ENCODE measurements at places on chromosomes 13 and 19. TPM values are rescaled to one million over a fixed set of nuclear protein-coding genes. Genes with fewer than 3 reads are reported as not detected.

- H3K4me1 ChIP-seq: no peaks in the 10 kb centered on the region
- no peak overlapping the region for H3K4me3 ChIP-seq
- peaks cover 33% of the 10 kb centered on the region for H3K36me3 ChIP-seq
- no peaks in the 10 kb centered on the region for H3K27me3 ChIP-seq
Measured at GRCh38 chr19:46718934-46719622, 2.2 kb upstream of the PRKD2 start.

GRCh38 chr13:35995136-35995535, 136.0 kb downstream of the DCLK1 start:
- no peaks in the 10 kb centered on the region for H3K36me3 ChIP-seq
- H3K27me3 ChIP-seq: no peaks in the 10 kb centered on the region
- peak; percentile 27 for DNase-seq
- peak overlapping the region; percentile 82 for H3K27ac ChIP-seq

GRCh38 chr13:73173279-73173811, 114.5 kb downstream of the KLF5 start:
- H3K4me1 ChIP-seq: peaks cover 33% of the 10 kb centered on the region
- H3K36me3 ChIP-seq: no peaks in the 10 kb centered on the region
- H3K27ac ChIP-seq: no peak overlapping the region
- no peak overlapping the region for H3K4me3 ChIP-seq
- H3K27me3 ChIP-seq: no peaks in the 10 kb centered on the region

- no peaks in the 10 kb centered on the region for H3K27me3 ChIP-seq
- no peak overlapping the region for H3K27ac ChIP-seq
- H3K4me3 ChIP-seq: no peak overlapping the region
- peaks cover 14% of the 10 kb centered on the region for H3K36me3 ChIP-seq
- DNase-seq: peak; percentile 77
Measured at GRCh38 chr13:77143431-77143830, 116.5 kb upstream of the FBXL3 start.

DNA sequence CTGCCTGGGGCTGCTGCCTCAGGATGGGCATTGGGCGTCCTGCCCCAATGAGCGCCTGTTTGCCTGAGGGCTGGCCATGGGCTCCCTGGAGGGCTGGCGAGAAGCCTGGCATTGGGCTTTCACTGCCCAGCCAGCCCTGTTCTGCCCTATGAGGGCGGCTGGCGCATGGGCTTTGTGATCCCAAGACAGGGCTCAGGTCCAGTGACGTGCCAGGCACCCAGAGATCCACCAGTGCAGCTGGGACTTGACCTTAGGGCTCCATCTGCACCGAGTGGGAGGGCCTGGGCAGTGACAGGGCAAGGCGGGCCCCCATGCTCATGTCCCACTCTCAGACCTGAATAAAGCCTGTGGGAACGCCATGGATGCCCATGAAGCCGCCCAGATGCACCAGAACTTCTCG, 34.3 kb downstream of the MAU2 start:
- H3K36me3 ChIP-seq: peaks cover 27% of the 10 kb centered on the region
- H3K4me3 ChIP-seq: no peak overlapping the region
- no peak overlapping the region for H3K27ac ChIP-seq
- DNase-seq: no peak
- no peaks in the 10 kb centered on the region for H3K4me1 ChIP-seq

DNA sequence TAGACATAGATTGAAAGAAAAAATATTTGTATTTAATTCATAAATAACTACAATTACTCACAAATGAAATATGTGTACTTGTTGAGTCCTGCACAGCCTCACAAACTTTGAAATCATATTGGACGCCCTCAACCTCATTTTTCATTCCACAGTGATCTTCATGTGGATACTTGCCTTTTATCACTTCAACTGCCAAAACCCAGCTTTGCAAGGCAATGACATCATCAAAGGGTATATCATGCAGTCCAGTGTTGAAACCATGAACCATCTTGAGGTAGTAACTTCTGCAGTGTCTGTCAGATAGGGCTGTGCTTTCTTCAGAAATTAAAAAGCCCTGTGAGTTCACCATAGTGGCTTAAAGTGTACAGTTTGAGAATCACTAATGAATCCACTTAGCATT, 82.2 kb downstream of the HS6ST3 start:
- no peak overlapping the region for H3K27ac ChIP-seq
- H3K4me1 ChIP-seq: no peaks in the 10 kb centered on the region
- peak; percentile 74 for DNase-seq
- peaks cover 5% of the 10 kb centered on the region for H3K36me3 ChIP-seq
- H3K4me3 ChIP-seq: no peak overlapping the region
- H3K27me3 ChIP-seq: no peaks in the 10 kb centered on the region

- H3K27ac ChIP-seq: no peak overlapping the region
- no peaks in the 10 kb centered on the region for H3K4me1 ChIP-seq
- no peak for DNase-seq
- no peaks in the 10 kb centered on the region for H3K27me3 ChIP-seq
- H3K36me3 ChIP-seq: no peaks in the 10 kb centered on the region
Measured at GRCh38 chr13:64697226-64697625, 2532.9 kb downstream of the PCDH9 start.

DNA sequence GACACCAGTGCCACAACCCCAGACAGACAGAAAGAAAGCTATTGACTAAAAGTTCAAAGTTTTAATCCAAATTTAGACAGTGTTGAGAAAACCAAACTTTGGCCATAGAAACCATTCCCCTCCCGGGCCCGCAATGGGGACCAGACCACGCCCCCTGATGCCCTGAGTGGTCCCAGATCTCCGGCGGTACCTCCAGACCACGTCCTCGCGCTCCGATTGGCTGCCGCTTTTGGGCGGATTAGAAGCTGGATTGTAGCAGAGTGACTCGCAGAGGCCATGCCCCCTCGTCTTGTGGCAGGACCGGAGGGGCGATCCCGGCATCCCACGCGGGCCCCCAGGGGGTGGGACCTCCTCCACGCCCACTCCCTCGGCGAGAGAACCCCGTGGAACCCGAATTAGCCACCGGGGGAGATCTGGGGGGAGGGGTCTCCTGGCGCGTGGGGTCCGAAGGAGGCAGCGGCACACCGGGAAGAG, 797 bp upstream of the HSD17B14 start:
- no peak for DNase-seq
- no peak overlapping the region for H3K27ac ChIP-seq
- H3K27me3 ChIP-seq: no peaks in the 10 kb centered on the region
- H3K4me3 ChIP-seq: no peak overlapping the region

- H3K27ac ChIP-seq: peak overlapping the region; percentile 54
- H3K4me3 ChIP-seq: no peak overlapping the region
- no peaks in the 10 kb centered on the region for H3K27me3 ChIP-seq
- peak; percentile 16 for DNase-seq
- H3K36me3 ChIP-seq: peaks cover 40% of the 10 kb centered on the region
Measured at GRCh38 chr19:21158523-21159135, 16.8 kb downstream of the ZNF431 start.

- no peak overlapping the region for H3K4me3 ChIP-seq
- no peaks in the 10 kb centered on the region for H3K4me1 ChIP-seq
- no peak overlapping the region for H3K27ac ChIP-seq
- H3K27me3 ChIP-seq: no peaks in the 10 kb centered on the region
- H3K36me3 ChIP-seq: no peaks in the 10 kb centered on the region
Measured at GRCh38 chr19:30857388-30857787, 485.2 kb downstream of the ZNF536 start.

- H3K27me3 ChIP-seq: peaks cover 10% of the 10 kb centered on the region
- H3K36me3 ChIP-seq: no peaks in the 10 kb centered on the region
- no peak overlapping the region for H3K4me3 ChIP-seq
- H3K4me1 ChIP-seq: no peaks in the 10 kb centered on the region
- peak; percentile 17 for DNase-seq
Measured at GRCh38 chr13:27704681-27705080, 83.0 kb downstream of the POLR1D start.

- H3K4me1 ChIP-seq: no peaks in the 10 kb centered on the region
- H3K27ac ChIP-seq: no peak overlapping the region
- peaks cover 68% of the 10 kb centered on the region for H3K36me3 ChIP-seq
- H3K27me3 ChIP-seq: no peaks in the 10 kb centered on the region
Measured at GRCh38 chr19:45010306-45010705, 9.0 kb downstream of the RELB start.

DNA sequence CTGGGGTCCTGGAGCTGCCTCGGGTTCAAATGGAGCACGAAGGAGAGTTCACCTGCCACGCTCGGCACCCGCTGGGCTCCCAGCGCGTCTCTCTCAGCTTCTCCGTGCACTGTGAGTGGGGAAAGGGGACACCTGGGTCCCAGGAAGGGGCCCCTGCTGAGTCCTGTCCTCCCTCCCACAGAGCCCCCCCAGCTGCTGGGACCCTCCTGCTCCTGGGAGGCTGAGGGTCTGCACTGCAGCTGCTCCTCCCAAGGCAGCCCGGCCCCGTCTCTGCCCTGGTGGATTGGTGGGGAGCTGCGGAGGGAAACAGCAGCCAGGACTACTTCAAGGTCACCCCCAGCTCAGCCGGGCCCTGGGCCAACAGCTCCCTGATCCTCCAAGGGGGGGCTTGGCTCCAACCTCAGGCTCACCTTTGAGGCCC, 11.0 kb upstream of the SIGLEC11 start:
- no peaks in the 10 kb centered on the region for H3K4me1 ChIP-seq
- no peak overlapping the region for H3K27ac ChIP-seq
- no peaks in the 10 kb centered on the region for H3K36me3 ChIP-seq
- H3K27me3 ChIP-seq: no peaks in the 10 kb centered on the region

GRCh38 chr13:43389573-43389972, 366.2 kb downstream of the DNAJC15 start:
- peaks cover 6% of the 10 kb centered on the region for H3K36me3 ChIP-seq
- no peaks in the 10 kb centered on the region for H3K27me3 ChIP-seq
- no peak overlapping the region for H3K27ac ChIP-seq
- peak; percentile 2 for DNase-seq
- H3K4me1 ChIP-seq: no peaks in the 10 kb centered on the region

GRCh38 chr13:37481885-37482227, 116.7 kb downstream of the POSTN start:
- no peak for DNase-seq
- peaks cover 2% of the 10 kb centered on the region for H3K4me1 ChIP-seq
- no peaks in the 10 kb centered on the region for H3K36me3 ChIP-seq
- no peak overlapping the region for H3K27ac ChIP-seq
- no peaks in the 10 kb centered on the region for H3K27me3 ChIP-seq

DNA sequence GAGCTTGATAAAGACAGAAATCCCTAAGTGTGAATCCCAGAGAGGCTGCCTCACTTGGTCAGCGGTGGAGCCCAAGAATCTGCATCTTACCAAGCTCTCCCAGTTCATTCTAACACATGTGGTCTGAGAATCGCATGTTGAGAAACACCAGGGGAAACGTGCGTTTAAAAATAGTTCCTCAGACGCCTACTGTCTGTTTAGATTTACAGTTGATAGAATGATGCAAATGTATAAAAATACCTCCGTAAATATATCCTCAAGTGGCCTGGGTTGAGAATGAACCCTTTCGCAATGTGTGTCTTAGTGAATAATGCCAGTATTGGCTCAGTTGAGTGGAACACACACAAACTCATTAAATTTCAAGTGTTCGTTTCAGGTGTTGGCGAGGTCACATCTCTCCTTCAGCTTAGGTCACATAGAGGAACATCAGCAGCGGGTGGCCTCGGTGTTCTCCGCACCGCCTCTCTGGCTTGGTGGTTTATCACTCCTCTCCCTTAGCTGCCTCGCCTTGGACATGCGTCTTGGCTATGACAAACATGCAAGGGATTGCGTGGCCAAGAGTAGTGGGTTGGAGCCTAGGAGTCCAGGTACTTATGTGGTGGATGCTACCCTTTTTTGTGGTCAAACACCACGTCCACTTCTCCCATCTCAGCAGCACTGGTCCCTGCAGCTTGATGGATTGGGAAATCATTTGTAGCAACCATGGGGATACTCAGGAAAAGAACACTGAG, 117.6 kb upstream of the SPATA13 start:
- DNase-seq: no peak
- H3K27ac ChIP-seq: no peak overlapping the region
- no peaks in the 10 kb centered on the region for H3K27me3 ChIP-seq
- no peak overlapping the region for H3K4me3 ChIP-seq

GRCh38 chr19:14603990-14604387, 21.1 kb downstream of the CLEC17A start:
- H3K27me3 ChIP-seq: no peaks in the 10 kb centered on the region
- DNase-seq: no peak
- H3K36me3 ChIP-seq: no peaks in the 10 kb centered on the region
- H3K4me1 ChIP-seq: no peaks in the 10 kb centered on the region

DNA sequence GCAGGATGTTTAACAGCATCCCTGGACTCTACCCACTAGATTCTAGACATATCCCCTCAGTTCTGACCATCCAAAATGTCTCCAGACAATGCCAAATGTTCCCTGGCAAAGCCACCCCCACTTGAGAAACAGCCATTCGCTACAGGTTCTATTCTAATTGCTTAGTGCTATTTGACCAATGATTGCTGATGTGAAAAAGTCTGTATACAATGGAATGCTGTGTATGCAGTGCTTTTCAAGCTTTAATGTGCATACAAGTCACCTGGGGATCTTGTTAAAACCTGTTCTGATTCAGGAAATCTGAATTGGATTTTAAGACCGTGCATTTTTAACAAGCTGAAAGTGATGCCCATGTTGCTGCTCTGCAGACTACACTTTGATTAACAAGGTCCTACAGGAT, 331.8 kb upstream of the KLF12 start:
- H3K27me3 ChIP-seq: no peaks in the 10 kb centered on the region
- no peak overlapping the region for H3K27ac ChIP-seq
- no peak for DNase-seq

DNA sequence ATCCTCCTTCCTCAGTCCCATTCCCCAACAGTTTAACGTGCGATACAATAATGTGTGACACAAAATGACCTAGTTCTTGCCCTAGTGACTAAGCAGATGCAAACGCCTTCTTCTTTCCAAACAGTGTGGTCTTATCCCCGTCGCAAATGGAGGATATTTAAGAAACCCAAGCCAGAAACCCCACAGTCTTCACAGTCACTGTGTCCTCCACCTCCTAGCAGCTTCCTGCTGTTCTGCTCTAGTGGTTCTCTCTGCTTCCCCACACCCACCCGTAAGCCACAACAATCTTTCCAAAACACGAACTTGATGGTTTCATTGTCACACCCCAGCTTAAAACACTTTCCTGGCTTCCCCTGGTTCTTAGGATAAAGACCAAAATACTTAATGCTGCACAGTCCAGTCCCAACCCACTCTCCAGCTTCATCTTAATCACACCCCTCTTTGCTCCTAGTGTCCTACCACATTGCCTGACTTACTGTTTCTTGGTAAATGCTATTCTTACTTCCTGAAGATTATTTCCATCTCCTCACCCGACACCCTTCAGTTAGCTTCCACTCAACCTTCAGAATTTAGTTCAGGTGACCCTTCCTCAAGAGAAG, 32.3 kb downstream of the ITM2B start:
- no peak overlapping the region for H3K27ac ChIP-seq
- H3K4me3 ChIP-seq: no peak overlapping the region
- peaks cover 53% of the 10 kb centered on the region for H3K36me3 ChIP-seq
- H3K27me3 ChIP-seq: no peaks in the 10 kb centered on the region
- H3K4me1 ChIP-seq: peaks cover 9% of the 10 kb centered on the region

Gene RABAC1
- total RNA-seq: 104 TPM

Gene LGALS14
- total RNA-seq: not detected

Gene NR1H2
- total RNA-seq: 62.0 TPM

Gene CDX2
- not detected for total RNA-seq

Gene ZNF93
- total RNA-seq: 1.1 TPM

Gene NANOS3
- total RNA-seq: not detected

Gene DHRS12
- 6.2 TPM for total RNA-seq

Gene CFAP97D2
- not detected for total RNA-seq

Gene FGF14
- not detected for total RNA-seq

Gene TUBA3C
- total RNA-seq: not detected

Measured in MCF 10A (cell line).